ENCODE measurements at places on chromosomes 5 and 9.

DNA sequence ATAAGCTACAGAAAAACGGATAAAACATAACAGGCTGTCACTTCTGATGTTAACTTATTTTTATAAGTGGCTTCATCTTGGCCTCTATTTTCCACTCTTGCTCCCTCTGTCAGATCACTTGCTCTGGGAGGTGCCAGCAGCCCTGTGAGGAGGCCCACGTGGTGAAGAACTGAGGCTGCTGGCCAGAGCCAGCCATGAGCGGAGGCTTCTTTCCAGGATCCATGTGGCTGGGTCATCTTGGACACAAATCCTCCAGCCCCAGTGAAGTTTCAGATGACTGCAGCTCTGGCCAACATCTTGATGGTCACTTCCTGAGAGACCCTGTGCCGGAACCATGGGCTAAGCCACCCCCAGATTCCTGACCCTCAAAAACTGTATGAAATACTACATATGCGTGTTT is 7.5 kb upstream of the CMBL start:
- no peak for DNase-seq

DNA sequence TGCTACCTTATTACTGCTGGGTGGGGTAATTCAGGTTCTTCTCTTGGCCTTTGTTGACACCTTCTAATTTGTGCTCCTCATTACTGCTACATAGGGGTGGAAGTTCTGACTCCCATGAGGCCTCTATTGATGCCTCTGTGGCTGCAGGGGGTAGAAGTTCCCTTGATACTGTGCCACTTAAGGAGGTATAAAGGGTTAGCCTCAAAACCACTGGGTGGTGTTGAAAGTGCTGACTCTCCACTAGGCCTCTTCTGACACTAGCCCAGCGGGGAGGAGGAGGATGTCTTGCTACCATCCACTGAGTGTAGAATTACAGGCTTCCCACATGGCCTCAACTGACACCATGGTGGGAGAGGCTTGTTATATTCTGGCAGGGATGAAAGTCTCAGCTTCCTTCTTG is 36.7 kb upstream of the CCDC112 start:
- DNase-seq: no peak

DNA sequence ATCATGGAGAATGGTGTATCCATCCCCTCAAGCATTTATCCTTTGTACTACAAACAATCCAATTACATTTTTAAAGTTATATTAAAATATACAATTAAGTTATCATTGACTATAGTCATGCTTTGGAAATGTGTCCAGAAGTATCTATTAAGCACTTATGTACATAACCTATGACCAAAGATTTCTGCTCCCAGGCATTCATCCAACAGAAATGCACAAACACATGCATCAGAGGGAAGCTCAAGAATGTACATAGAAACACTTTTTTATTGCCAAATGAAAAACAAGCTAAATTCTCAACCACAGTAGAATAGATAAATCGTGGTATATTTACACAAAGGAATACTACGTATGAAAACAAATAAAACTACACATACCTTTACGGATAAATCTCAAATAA is 700.5 kb upstream of the ZNF608 start:
- DNase-seq: no peak

- DNase-seq: no peak
Measured at GRCh38 chr5:5313101-5313635, 109.3 kb upstream of the ICE1 start.

DNA sequence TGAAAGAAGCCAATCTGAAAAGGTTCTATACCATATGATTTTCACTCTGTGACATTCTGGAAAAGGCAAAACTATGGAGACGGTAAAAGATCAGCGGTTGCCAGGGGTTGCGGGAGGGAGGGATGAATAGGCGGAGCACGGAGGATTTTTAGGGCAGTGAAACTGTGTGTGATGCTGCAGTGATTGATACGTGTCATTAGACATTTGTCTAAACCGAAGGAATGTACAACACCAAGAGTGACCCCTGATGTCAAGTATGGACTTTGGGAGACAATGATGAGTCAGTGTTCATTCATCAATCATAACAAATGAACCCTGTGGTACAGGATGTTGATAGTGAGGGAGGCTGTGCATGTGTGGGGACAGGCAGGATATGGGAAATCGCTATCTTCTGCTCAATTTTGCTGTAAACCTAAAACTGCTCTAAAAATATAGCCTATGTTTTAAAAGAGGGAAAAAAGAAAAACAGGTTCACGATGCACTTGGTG is 34.4 kb downstream of the ERGIC1 start:
- DNase-seq: no peak

- no peak for DNase-seq
Measured at GRCh38 chr5:126464016-126464415, 40.8 kb downstream of the GRAMD2B start.

- no peak for DNase-seq
Measured at GRCh38 chr5:66021585-66021984, 95.2 kb downstream of the ERBIN start.
